ENCODE measurements at places on chromosomes 5 and 9.

DNA sequence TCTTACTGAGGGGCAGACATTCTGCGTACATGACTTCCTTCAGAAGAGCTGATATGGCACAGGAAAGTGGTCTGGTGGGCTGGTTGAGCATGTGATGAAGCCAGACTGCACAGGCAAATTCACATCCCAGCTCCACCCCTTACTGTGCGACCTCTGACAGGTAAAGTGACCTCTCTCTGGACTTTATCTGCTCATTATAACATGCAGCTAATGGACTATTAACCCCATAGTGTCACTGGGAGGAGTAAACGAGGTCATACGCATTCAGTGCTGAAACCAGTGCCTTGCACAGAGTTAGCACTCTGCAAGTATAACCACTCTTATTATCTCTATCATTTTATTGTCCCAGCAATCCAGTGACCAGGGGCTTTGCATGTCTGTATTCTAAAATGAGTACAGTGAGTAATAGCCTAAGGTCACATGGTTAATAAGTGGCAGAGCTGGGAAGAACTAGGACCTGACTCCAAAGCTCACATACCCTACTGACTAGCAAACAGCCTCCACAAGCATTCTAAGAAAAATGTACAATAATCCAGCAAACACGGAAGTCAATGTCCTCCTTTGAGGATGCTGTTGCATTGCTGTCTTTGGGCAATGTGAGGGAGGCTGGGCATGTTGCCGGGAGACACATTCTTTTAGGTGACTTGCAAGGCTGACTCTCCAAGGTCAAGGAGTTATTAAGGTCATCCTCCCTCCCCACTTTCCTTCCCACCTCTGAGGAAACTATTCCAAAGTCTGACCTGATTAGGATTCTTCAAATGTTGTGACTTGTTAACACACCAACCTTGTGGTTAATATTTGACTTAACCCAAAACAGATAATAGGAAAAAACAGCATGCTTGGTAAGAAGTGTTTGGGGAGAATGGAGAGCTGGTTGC, 19.0 kb downstream of the GLRX start:
- no peak for DNase-seq

GRCh38 chr5:29950416-29951145, 1242.9 kb upstream of the CDH6 start:
- DNase-seq, result no peak

- no peak for DNase-seq
Measured at GRCh38 chr5:96265487-96265886, 167.6 kb downstream of the PCSK1 start.

DNA sequence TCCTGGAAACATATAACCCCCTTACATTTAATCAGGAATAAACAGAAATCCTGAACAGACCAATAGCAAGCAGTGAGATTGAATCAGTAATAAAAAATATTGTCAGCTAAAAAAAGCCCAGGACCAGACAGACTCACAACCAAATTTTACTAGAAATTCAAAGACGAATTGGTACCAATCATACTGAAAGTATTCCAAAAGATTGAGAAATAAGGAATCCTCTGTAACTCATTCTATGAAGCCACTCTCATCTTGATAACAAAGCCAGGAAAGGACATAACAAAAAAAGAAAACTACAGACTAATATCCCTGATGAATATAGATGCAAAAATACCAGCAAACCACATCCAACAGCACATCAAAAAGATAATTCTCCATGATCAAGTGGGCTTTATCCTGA, 714.0 kb downstream of the SEMA5A start:
- DNase-seq, result no peak

GRCh38 chr9:116736399-116737151, 49.5 kb downstream of the TRIM32 start:
- no peak for DNase-seq

DNA sequence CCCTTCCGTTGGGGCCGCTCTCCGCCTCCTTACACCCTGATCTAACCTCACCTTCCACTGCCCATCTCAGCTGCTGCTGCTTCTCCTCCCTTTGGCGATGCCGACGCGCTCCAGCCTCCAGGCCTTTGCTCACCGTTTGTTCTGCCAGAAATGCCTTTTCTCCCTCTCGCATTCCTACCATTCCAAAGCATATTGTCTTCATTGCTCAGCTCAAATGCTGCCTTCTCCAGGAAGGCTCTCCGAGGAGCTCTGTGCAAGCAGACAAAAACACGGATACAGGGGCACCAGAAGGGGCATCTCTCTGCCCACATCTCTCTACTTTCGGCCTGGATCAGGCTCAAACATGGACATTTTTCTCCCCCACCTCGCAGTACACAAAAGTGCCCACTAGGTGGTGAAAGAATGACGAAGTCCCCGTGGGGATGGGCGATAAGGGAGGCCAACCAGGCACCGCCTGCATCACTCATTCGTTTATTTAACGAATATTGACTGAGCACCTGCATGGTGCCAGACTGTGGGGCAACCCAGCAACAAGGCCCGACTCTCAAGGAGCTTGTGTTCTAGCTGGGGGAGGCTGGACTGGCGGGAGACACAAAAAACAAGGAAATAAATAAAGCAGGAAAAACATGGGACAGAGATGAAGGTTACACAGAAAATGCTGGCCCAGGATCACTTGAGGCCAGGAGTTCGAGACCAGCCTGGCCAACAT, 7.3 kb upstream of the GRHPR start:
- peak; percentile 88 for DNase-seq

DNA sequence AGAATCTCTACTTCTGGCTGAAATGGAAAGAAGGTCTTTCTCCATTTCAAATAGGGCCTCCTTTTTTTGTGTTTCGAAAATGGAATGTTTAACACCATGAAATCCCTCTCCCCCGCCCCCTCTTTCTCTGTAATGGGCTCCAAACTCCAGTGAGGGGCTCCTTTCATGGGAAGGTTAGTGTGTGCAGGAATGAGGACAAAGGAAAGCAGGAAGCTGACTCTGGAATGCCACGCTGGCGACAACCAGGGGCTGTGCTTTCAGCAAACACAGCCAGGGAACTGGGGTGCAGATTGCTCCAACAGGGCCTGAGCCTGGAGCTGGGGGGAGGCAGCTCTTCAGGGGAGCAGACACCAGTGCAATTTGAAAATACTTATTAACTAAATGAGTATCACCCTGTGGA, 82.8 kb downstream of the CRB2 start:
- no peak for DNase-seq

- DNase-seq, result no peak
Measured at GRCh38 chr9:3308609-3309008, 217.2 kb downstream of the RFX3 start.

DNA sequence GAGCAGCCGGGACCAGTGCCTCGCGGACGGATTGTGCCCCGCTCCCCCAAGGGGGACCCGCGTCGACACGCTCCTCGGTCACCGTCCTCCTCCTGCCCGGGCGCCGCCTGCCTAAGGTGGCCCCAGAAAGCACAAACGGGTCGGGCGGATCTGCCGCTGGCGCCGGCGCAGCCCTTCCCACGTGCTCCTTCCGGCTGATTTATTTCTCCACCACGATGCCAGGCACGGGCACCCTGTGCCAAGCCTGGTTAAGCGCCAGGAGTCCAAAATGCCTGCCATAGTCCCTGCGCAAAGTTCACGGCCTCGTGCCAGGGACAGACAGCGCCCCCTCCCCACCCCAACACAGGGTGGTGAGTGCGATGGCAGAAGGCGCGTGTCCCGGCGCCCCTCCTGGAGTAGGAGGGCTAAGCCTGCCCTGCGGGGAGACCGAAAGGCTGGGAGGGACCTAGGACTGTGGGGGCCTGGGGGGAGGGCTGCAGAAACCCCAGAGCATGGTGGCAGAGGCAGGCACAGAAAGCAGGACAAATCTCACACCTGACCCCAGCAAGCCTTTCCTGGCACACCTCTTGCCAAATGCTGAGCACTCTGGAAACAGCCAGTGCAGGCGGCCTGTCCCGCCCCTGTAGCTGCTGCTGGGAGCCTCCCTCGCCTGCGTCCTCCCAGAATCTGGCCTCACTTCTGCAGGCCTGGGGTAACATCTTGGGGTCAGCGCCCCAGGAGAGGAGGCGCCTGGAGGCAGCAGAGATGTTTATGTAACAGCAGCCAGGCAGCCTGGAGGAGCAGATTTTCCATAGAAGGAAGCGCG, 1.1 kb upstream of the NOTCH1 start:
- peak; percentile 77 for DNase-seq

GRCh38 chr5:174446988-174447387, 277.4 kb upstream of the MSX2 start:
- no peak for DNase-seq

DNA sequence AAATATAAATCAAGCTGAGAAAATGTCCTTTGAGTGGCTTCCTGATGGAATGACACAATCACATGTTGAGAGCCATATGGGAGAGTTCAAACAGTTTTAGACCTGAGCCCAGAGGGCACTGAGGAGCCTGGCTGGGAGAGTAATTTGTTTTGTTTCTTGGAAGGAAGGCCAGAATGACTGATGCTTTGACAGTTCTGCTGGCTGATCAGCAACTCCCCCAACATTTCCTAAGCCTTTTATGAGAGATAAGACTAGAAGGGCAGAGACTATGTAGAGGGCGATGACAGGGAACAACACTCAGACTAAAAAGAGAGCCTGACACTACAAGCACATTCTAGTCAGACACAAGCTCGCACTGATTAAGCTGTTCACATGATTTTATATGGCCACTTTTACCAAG, 169.2 kb downstream of the COX7C start:
- no peak for DNase-seq

DNA sequence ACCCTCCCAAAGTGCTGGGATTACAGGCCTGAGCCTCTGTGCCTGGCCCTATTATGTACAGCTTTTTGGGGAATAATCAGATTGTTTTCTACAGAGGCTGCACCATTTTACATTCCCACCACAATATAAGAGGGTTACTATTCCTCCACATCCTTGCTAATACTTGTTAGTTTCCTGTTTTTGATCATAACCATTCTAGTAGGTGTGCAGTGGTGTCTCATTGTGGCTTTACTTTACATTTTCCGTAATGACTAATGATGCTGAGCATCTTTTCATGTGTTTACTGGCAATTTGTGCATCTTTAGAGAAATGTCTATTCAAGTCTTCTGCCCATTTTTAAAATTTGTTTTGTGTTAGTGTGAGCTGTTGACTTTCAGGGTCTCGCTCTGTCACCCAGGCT, 18.3 kb downstream of the PTPN3 start:
- DNase-seq, result no peak

GRCh38 chr5:112355058-112355685, 63.9 kb downstream of the EPB41L4A start:
- DNase-seq, result no peak

DNA sequence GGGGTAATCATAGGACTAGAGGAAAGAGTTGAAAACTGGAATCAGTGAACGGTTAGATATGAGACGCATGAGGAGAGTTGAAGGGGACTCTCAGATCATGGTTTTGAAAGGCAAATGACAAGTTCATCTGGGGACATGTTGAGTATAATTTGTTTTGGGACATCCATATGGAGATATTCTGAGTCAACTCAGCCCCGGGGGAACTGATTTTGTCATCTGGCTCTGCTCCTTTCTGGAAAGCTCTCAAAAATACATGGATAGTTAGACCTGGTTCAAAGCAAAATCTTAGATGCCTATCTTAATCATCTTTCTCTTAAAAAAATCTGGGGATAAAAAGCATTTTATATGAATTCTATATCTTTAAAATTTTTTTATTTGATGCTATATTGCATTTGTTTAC, 161.2 kb downstream of the SNX18 start:
- no peak for DNase-seq

DNA sequence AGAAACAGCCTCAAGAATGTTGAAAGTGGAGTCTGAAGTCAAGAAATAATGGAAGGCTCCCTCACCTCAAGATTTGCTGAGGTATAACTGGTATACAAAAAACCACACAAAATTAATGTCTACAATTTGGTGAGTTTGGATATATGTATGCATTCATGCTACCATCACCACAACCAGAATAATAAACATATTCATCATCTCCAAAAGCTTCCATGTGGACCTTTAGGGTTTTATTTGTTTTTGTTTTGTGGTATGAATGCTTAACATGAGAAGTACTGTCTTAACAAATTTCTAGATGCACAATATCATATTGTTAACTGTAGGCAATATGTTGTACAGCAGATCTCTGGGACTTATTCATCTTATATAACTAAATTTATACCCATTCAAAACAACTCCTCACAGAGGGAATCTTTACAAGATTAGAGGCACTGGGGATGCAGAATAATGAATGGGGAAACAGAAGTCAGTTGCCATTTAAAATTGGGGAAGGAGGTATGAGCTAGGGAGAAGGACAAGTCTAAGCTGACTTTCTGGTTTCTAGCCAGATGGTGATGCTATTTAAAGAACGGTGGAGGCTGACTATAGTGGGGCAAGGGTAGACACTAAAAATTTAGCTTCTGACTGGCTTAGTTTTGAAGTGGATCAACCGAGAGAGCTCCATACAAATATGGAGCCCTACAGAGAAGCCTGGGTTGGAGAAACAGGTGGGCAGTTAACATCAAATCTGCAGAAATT, 213.9 kb downstream of the BNC2 start:
- DNase-seq, result no peak

GRCh38 chr5:55665065-55665464, 47.1 kb downstream of the SLC38A9 start:
- DNase-seq, result no peak

GRCh38 chr5:180352116-180353047, 754 bp downstream of the GFPT2 start:
- no peak for DNase-seq

DNA sequence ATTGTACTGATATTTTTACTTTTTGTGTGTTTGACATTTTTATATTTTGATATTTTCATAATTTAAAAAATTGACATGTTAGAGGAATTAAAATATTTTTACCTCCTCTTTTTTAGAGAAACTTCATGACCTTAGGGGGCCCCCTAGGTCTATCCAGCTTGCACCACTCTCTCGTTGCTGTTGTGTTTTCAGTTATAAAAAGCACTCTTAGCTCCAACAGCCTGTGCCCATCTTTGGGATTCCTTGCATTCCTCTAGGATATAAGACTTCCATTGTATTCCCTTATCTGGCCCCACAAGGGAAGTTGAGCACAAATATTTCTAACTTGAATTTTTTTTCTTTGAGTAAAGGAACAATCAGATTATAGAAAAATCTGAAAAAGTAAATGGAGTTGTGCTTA, 245.3 kb downstream of the SH3GL2 start:
- DNase-seq, result no peak

- no peak for DNase-seq
Measured at GRCh38 chr5:79901631-79902030, 89.4 kb downstream of the MTX3 start.

GRCh38 chr5:142412581-142412980, 87.8 kb upstream of the SPRY4 start:
- no peak for DNase-seq

- no peak for DNase-seq
Measured at GRCh38 chr5:116528519-116529234, 45.9 kb downstream of the SEMA6A start.

GRCh38 chr9:89387197-89387849, 69.0 kb downstream of the SECISBP2 start:
- DNase-seq, result no peak

- DNase-seq, result no peak
Measured at GRCh38 chr5:112312295-112313275, 106.5 kb downstream of the EPB41L4A start.

DNA sequence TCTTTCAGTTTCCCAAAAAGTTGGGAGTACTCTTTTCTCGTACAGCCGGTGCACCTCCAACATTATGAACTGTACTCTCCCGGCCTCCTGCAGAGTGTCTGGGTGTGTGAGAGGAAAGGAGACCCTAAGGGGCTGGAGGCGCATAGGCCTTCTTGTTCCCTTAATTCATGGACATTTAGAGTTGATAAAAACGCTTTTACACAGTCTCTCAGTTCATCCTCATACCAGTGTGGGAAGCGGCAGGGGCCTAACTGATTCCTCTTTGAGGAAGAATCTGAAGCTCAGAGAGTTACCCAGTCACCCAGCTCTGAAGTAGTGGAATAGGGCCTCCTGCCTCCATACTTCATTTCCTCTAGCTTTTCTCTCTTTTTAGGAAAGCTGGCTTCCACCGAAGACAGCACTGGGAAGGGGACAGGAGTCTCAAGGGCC, 3.3 kb downstream of the MCIDAS start:
- no peak for DNase-seq

All from activated CD4-positive, alpha-beta T cell treated with anti-CD3 and anti-CD28 coated beads for 36 hours (primary cell).